Astrocyte of the spinal cord (primary cell): ENCODE measurements at places on chromosomes 2 and 18.

- no peak for DNase-seq
These were observed 11.6 kb downstream of the ZC3H8 start for GRCh38 chr2:112243233-112243632.

- peak; percentile 59 for DNase-seq
These were observed 2.8 kb downstream of the PHLPP1 start for GRCh38 chr18:62717925-62718800.

DNA sequence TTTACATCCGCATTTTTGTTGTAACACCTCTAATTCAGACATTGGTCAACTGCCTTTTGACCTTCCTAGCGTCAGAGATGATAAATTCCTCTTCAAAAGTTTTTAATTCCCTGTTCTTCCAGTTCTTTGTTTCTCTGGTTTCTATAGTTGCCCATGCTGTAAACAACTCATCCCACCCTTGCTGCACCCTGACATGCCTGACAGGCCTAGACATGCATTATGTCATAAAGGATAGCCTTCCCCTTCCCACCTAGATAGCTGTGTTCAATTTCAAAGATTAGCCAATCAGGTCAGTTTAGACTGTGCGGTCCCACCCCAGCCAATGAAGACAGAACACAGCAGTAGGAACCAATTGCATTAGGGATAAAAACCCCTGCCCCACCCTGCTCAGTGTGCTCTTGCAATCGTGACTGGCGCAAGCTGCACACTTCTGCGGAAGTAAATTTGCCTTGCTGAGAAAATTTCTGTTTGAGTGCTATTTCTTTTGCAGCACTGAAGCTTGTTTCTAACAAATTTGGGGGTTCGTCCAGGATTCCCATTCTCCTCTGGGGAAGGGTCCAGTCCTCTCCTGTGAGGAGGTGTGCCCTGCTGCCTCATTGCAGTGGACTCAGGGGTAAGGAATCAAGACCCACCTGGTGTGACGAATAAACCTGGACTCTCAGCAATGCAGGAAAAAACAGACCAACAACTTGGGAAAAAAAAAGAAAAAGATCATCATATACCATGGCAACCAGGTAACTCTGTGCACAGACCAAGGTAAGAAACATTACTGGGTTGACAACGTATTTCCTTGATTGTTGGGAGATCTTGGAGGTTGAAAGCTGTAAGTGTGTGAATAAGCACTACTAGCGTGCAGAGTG is 9.1 kb upstream of the SAP130 start:
- no peak for DNase-seq

GRCh38 chr2:41791523-41791922 is 256.3 kb upstream of the PKDCC start:
- DNase-seq = peak; percentile 46

DNA sequence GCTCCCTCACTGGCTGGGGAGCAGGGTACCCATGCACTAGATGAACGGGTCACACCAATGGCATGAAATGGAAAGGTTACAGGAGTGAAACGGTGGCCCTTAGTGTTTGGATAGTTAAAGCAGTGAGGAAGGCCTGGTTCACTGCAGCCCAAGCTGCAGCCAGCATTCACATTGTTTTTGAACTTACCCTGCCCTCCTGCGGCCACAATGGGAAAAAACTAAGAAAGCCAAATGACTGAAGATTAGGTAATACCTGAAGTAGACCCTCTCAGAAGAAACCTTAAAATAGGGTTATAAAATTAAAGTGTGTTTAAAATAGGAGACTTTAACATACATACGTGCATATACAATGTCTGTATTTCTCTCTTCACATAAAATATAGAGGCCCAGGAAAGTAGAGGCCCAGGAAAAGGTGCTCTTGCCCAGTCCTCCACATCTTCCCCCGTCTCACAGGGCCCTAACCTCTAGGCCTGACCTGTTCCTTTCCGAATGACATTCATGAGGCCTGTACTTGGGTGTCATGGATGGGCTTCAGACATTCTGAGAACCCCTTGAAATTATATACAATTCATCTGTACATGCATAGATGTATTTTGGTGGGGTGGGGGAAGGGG is 33.3 kb downstream of the DOK1 start:
- peak; percentile 76 for DNase-seq

DNA sequence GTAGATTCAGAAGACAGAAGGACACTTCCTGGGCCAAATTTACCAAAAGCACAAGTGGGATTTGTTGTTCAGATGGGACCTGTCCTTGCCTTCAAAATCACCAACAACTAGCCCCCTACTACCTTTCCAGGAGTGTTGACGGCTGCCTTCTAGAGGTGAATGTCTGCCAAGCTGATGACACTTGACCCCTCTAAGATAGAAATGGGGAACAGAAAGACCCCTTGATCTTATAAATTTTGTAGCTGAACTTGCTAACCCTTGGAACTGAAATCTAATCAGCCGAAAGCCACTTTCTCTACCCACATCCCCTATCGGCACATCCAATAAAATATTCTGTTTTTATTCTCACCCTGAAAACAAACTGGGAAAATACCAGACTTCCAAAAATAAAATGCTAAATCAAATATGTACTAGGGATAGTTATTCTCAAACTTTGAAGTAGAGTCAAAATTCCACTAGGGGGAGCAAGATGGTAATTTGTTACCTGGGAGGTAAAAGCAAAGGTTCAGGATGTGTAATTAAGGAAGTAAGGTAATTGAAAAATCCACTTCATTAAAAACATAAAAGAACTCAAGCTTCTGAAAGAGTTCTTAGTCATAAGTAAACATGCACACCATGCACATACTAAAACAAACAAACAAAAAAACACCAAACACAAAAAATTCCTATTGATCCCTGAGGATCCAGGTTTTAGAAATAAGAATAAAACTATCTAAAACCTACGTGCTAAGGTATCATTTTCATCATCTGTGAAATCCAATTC is 119.2 kb downstream of the ANKRD44 start:
- DNase-seq = peak; percentile 50

DNA sequence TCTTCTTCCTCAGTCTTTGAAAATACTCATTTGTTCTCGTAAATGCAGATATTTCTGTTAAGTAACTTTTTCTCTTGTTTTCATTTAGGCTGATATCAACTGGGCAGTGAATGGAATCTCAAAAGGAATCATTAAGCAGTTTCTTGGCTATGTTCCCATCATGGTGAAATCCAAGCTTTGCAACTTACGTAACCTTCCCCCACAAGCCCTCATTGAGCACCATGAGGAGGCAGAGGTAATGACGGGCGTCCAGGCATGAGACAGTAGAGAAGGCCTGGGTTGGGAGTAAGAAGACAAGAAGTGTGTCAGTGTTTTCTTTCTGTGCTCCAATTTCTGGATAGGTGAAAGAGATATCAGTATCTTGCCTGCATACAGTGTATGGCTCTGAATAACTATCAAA is 5.1 kb downstream of the POLR1B start:
- DNase-seq = peak; percentile 9

DNA sequence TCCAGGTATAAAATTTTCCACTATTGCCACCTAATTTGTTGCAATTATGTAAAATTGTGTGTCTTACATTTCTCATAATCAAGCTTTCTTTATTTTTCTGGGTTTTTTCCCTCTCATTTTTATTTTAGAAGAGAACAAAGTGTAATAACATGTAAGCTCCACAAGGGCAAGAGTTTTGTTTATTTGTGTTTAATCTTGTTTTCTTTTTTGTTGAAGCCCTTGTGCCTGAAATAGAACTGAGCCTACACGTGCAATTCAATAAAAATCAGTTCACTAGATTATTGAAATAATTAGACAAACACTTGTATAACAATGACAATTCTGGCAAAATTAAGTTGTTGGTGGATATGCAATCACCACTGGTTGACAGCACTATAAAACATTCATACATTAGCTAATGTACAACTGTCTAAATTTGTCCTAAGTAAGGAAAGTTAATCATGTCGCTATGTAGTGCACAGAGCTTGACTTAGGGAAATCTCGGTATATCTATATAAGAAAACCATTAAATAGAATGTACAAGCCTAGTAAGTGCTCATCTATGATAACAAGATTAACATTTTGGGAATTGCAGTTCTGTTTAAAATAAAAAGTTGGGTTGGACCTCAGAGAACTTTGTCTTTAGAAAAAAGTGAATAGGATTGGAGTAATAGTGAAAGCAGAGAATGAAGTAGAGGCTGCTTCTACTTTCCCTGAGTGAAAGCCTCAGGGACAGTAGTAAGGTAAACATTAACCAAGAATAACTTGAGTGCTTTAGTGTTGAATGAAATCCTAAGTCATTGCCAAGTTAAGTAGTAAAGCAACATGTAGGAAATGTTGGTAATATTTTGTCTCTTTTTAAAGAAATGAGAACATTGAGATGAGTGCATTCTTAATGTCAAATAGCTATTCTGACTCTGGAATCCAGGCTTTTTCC is 37.4 kb upstream of the NOL4 start:
- DNase-seq = no peak

- DNase-seq = no peak
These were observed 5.7 kb downstream of the CEP68 start for GRCh38 chr2:65061910-65062339.

DNA sequence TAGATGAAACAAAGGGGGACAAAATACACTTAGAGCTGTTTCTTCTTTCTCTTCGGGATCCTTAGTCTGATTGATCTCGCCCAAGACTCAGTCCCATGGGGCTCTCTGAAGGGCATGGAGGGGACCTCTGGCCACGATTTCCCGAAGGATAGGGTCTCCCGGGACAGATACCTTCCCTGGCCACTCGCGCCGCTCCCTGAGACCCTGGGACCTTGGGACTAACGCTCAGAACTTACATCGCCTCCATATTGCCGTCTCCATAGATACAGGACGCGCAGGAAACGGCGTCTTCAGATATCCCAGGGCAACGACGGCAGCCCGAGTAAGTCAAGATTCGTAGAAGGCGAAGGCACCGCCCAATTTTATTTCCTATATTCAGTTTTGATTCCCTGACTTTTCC is at the start of gene CFAP65:
TSS of gene CFAP65 (minus strand) at position 265 of the 400 bp plus-strand sequence. CDS start 2,468 bp downstream, outside the sequence.
- peak; percentile 53 for DNase-seq

- DNase-seq = no peak
These were observed 23.7 kb downstream of the CCDC88A start for GRCh38 chr2:55395724-55396605.

DNA sequence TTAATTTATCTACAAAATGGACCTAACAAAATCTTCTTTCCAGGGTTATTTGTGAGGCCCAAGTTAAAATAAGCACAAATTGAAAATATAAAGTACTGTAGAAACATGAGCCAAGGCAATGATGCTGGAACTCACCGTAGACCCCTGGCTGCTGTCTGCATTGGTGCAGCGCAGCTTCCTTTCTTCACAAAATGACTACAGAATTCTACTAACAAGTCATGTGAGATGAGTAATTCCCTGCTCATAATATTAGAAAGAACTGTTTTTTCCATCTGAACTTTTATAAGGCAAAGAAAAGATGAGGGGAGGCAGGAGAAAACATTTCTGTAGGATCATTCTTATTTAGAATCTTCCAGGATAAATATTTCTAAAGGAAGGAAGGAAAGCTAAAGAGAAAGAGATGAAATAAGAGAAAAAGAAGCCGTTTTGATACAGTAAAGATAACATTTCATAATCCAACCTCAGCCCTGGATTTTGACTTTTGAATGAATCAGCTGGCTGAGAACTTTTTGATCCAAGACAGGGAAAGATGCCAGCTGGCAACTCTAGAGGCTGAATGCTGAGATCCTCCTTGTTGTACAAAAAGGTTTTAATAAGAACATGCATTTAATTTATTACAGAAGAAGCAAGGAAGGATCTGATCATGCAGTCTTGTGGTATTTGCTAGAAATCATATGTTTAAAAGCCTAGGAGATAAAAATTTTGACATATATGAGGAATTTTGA is 183.9 kb upstream of the KLHL14 start:
- DNase-seq = peak; percentile 85

DNA sequence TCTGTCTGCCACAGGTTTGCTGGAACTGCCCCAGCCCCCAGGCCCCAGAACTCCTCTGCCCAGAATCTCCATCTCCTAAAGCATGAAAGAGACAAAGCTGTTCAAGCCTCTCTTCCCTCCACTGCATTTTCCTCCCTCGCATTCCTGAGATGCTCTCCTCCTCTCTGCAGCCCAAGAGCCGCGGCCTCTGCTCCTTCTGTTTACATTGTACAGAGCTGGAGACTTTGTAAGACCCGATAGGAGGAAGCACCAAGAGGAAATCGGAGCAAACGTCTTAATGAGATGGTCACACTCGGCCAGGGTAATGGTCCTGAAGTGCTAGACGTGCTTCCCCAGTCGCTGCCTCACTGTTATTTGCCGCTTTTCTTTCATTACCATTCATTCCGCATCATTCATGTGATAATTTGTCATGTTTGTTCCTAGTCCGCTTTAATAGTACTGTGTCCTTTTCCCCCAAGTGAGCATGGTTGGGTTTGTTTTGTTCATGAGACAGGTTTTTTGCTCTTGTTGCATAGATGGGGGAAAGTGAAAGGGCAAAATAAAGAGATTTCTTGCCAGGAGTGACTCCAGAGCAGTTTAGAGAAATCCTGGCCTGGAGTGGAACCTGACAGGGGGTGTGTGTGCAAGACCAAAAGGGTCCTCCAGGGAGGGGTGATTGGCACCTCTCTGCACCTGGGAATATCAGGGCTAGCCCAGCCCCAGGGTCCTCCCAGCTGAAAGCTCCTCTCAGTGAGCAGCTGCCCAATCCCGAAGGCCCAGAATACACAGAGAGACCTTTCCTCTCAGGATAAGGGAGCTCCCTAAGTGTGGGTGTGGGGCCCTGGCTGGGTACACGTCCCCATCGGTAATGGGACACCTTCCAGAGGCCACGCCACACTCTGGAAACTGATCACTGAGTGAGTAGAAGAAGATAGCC is 44.9 kb upstream of the ID2 start:
- DNase-seq = peak; percentile 47

DNA sequence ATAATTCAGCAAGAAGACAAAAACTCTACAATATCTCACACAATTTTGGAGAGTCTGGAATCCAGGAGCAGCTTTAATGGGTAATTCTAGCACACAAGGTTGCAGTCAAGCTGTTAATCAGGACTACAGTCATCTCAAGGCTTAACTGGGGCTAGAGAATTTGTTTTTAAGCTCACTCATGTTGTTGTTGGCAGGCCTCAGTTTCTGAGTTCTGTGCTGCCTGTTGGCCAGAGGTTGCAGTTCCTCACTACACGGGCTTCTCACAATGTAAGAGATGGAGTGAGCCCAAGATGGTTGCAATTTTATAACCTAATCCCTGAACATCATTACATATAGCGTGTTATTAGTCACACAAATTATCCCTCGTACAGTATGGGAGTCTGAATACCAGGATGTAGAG is 50.6 kb upstream of the TMEFF2 start:
- no peak for DNase-seq

GRCh38 chr2:230688490-230688889 is 24.2 kb upstream of the CAB39 start:
- no peak for DNase-seq

DNA sequence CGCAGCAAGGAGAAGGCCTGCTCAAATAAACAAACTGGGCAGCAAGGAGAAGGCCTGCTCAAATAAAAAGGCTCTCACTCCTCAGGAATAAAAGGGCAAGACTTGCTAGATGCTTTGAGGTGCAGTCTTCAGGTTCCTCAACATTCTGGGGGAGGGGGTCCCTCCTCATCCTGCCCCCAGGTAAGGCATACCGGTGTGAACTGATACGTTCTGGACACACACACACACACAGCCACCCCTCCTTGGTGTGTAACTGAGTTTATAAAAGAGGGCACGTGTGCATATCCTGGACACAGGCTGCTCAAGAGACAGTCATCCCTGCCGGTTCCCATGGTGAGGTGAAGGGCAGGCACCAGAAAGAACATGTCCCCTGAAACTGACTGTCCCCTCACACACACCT is 4.5 kb downstream of the TEX261 start:
- DNase-seq = no peak
